ENCODE measurements at places on chromosomes 11 and 22. TPM values are rescaled to one million over a fixed set of nuclear protein-coding genes. Genes with fewer than 3 reads are reported as not detected.

GLB1L2 gene
- total RNA-seq = 11.2 TPM

LMNTD2 gene
- 0.94 TPM for total RNA-seq

TRIM48 gene
- not detected for total RNA-seq

- no peak overlapping the region for H3K27ac ChIP-seq
- H3K4me3 ChIP-seq = no peak overlapping the region
- H3K4me1 ChIP-seq = no peaks in the 10 kb centered on the region
- DNase-seq = no peak
- no peaks in the 10 kb centered on the region for H3K36me3 ChIP-seq
Measured at GRCh38 chr11:101195294-101195693, 65.7 kb upstream of the PGR start.

DNA sequence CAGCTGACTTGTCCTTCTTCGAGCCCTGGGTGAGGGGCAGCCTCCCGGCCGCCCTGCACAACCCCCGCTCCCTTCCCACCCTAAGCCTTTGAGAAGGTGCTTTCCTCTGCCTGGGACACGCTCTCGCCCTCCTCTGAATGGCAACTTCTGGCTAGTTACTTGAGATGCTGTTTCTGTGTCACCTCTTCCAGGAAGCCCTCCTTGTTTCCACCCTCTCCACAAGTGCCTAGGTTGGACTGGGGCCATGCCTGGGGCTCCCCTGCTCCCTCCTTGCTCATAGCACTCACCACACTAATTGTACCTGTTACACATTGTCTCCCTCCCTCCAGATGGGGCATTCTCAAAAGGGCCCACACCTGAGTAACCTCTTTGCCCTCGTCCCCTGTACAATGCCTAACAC, 72.2 kb downstream of the SCUBE1 start:
- peak overlapping the region; percentile 74 for H3K27ac ChIP-seq
- DNase-seq = no peak
- no peaks in the 10 kb centered on the region for H3K36me3 ChIP-seq

DNA sequence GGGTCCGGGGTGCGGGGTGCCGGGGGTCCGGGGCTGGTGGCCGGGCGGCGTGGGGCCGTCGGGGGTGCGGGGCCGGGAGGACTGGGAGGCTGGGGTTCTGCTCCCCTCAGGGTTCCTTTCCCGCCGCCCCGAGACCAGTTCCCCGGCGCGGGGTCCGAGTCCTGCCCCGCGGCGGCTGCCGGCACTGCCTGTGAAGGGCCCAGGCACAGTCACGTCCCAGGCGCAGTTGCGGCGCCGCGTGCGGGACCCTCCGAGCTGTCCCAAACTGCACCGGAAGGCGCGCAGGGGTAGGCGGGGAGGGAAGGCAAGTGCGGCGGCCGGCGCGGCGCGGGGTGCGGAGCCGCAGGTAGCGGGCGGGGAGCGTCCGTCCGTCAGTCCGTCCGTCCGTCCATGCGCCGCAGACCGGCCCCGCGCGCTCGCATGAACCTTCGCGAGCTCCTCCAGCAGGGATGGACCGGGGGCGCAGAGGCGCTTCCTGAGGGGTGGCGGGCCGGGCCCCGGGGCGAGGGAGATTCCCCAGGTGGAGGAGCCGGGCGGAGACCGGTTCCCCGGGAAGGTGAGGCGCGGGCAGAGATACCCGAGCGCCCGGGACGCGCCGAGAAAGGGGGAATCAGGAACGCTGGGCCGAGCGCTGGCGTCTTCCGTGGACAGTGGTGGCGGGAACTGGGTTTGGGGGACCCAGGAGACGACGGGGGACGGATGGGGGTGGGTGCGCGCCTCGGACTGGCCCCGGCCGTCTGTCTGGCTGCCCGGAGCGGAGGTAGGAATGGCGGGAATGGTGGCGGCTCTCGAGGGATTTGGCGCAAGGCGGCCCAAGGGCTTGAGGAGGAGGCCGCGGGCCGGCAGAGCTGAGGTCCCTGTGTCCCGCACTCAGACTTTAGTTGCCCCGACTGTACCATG, 3.1 kb upstream of the ADORA2A start:
- H3K4me1 ChIP-seq = peaks cover 1% of the 10 kb centered on the region
- DNase-seq = no peak
- no peaks in the 10 kb centered on the region for H3K27me3 ChIP-seq
- H3K27ac ChIP-seq = no peak overlapping the region
- H3K4me3 ChIP-seq = peak overlapping the region; percentile 29

- no peaks in the 10 kb centered on the region for H3K4me1 ChIP-seq
- no peak overlapping the region for H3K27ac ChIP-seq
- no peaks in the 10 kb centered on the region for H3K36me3 ChIP-seq
- DNase-seq = no peak
Measured at GRCh38 chr11:110837603-110838002, 125.4 kb upstream of the ARHGAP20 start.
